T-cell (primary cell): ENCODE measurements at places on chromosomes 16 and 17.

- DNase-seq = no peak
- H3K4me1 ChIP-seq = no peaks in the 10 kb centered on the region
- H3K36me3 ChIP-seq = no peaks in the 10 kb centered on the region
- no peak overlapping the region for H3K27ac ChIP-seq
- no peak overlapping the region for H3K4me3 ChIP-seq
Measured at GRCh38 chr17:80980397-80981061, 11.1 kb upstream of the CHMP6 start.

- DNase-seq = no peak
- no peaks in the 10 kb centered on the region for H3K27me3 ChIP-seq
- H3K4me3 ChIP-seq = no peak overlapping the region
- H3K4me1 ChIP-seq = peaks cover 14% of the 10 kb centered on the region
- peaks cover 30% of the 10 kb centered on the region for H3K36me3 ChIP-seq
Measured at GRCh38 chr16:8858994-8859912, 9.6 kb downstream of the CARHSP1 start.

GRCh38 chr17:37168731-37169353, 206.9 kb upstream of the C17orf78 start:
- H3K4me3 ChIP-seq = no peak overlapping the region
- H3K4me1 ChIP-seq = no peaks in the 10 kb centered on the region
- no peak for DNase-seq
- no peak overlapping the region for H3K27ac ChIP-seq
- no peaks in the 10 kb centered on the region for H3K36me3 ChIP-seq

GRCh38 chr17:55555772-55556171, 44.5 kb upstream of the SMIM36 start:
- DNase-seq = no peak
- H3K27ac ChIP-seq = no peak overlapping the region
- H3K4me3 ChIP-seq = no peak overlapping the region
- H3K27me3 ChIP-seq = peaks cover 10% of the 10 kb centered on the region
- H3K4me1 ChIP-seq = no peaks in the 10 kb centered on the region
- no peaks in the 10 kb centered on the region for H3K36me3 ChIP-seq

DNA sequence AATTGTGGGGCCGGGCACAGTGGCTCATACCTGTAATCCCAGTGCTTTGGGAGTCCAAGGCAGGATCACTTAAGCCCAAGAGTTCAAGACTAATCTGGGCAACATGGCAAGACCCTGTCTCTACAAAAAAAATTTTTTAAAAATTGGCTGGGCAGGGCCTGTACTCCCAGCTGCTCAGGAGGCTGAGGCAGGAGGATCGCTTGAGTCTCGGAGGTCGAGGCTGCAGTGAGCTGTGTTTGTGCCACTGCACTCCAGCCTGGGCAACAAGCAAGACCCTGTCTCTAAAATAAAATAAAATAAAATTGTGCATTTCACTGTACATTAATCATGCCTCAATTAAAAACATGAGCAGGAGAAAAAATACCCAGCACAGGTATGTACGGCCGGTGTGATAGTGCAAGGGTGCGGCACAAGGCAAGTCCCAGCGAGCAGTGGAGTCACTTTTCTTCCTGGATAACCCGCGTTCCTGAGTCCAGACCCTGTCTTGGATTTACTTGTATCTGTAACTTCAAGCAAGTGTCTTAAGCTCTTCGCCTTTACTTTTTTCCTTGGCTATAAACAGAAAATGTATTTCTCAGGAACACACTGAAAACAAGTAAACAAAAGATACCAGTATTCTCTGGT, 11.4 kb downstream of the ZDHHC7 start:
- no peak overlapping the region for H3K4me3 ChIP-seq
- H3K27me3 ChIP-seq = no peaks in the 10 kb centered on the region
- DNase-seq = no peak
- peaks cover 8% of the 10 kb centered on the region for H3K36me3 ChIP-seq
- H3K27ac ChIP-seq = no peak overlapping the region
- peaks cover 26% of the 10 kb centered on the region for H3K4me1 ChIP-seq

DNA sequence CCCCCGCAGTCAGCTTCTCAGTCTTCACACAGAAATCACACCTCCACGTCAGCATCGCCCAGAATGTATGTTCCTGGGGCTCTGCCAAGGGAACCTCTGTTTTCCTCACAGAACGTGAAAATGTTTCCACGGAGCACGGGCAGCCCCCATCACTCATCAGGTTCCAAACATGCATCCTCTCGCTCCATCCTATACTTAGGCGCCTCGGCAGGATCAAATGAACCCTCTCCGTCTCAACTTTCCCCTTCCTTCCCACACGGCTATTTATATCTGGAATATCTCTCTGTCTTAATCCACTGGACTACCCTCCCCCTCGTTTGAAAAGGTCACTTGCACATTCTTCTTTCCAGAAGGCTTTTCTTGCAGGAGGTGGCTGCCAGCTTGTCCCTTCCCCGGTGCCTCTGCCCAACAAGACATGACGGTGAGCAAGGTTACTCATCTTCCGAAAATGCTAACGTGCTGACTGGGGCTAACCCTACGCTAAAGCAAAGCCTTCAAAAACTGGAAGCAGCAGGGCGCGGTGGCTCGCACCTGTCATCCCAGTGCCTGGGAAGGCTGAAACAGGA, 21.6 kb downstream of the NXN start:
- no peaks in the 10 kb centered on the region for H3K36me3 ChIP-seq
- no peaks in the 10 kb centered on the region for H3K27me3 ChIP-seq
- DNase-seq = no peak
- no peaks in the 10 kb centered on the region for H3K4me1 ChIP-seq
